ENCODE measurements at places on chromosomes 7 and 10. TPM values are rescaled to one million over a fixed set of nuclear protein-coding genes. Genes with fewer than 3 reads are reported as not detected.
A peak's percentile ranks its signal among the peaks of the same experiment; 100 is the strongest.

DNA sequence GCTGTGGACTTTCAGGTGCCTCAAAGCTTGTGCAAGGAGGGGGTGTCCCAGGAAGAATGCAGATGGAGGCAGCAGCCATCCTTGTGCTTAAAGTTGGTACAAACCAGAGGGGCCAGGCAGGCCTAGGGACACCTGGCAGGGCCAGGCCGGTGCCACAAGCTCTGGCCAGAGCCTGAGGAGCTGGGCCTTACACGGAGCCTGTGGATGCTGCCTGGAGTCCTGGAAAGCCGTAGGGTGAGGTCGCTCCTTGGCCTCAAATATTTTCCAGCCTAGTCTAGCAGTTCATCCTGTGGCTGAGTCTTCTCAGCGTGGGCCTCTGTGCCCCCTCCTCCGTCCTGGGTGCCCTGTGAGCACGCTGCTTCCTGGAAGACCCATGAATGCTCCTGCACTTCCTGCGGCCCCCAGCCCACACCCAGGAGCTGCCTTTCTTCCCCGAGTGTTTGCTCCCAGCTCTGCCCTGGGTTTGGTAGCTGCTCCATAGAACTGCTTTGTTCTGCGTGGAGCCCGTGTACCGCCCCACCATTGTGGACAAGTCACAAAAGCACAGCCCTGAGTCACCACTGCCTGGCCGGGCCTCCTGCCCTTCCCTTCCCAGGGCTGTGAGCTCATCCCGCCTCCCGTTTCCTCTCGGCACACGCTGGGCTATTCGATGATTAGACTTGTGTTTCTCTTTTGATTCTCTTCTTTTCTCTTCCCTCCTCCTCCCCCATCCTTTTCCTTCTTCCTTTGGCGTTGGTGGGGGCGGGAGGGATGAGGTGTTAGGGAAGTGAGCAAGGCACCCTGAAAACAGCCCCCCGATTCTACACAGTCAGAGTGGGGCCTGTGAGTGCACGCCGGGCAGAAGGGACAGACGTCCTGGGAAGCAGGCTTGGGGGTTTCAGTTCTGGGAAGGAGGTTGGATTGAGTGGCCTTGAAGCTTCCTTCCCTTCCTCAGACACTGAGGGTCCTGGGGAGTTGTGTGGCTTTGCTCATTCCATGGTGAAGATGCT is 73.2 kb upstream of the SHH start:
- no peak for DNase-seq
- no peak overlapping the region for H3K4me3 ChIP-seq
- no peaks in the 10 kb centered on the region for H3K36me3 ChIP-seq
- no peaks in the 10 kb centered on the region for H3K27me3 ChIP-seq
- no peak overlapping the region for H3K27ac ChIP-seq

DNA sequence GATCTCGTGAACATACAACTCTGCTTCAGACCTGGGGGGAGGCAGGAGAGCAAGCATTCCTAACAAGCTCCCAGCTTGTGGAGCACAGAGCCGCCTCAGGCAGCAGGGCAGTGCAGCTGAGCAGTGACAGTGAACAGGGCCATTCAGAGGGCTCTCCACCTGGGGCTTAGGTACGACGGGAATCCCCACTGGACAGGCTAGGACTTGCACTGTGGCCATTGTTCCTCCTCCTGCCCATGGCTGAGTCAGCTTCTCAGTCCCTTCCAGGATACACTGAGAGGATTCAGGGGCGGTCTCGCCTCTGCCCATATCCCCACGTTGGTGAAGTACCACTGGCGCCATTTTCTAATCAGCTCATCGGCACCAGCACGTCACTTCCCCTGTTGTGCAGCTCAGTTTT is 71.1 kb downstream of the FIGNL1 start:
- H3K4me3 ChIP-seq: no peak overlapping the region
- no peak for DNase-seq
- H3K4me1 ChIP-seq: peaks cover 14% of the 10 kb centered on the region
- no peaks in the 10 kb centered on the region for H3K27me3 ChIP-seq

The CH25H gene
- total RNA-seq: not detected

DNA sequence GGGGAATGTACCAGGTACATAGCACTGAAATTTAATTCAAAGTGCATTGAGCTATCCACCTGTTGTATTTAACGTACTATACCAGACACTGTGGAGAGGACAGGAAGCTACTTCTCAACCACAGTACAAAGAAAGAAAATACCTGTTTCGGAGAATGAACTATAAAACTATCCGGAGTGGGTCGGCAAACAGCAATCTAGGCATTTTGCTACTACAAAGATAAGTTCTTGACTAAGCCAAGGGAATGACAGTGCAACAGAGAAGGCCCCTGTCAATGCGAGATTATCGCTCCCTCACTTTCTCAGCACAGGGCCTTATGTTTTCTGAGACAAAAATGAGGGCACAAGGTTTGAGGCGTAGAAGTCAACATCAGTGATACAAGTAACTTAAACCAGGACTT is 27.4 kb downstream of the SFMBT2 start:
- H3K27me3 ChIP-seq: no peaks in the 10 kb centered on the region
- no peak overlapping the region for H3K4me3 ChIP-seq
- DNase-seq: no peak
- H3K4me1 ChIP-seq: peaks cover 18% of the 10 kb centered on the region

DNA sequence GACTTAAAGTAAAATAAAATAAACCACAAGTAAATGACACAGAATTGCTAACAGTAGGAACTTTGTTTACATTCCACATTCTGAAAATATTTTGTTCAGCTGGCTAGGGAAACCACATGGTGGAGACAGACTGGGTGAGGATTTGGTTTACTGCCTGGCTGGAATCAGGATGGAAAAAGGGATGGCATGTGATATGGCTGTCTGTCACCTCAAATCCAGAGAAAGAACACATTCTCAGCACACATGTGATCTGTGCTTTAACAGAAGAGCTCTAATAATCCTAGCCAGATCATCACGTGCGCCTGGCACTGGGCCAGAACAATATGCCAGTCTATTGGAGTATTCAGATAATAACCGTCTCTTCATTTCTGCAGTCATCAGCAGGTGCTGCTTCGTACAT is 90.9 kb upstream of the PIP4K2A start:
- H3K4me3 ChIP-seq: no peak overlapping the region
- no peaks in the 10 kb centered on the region for H3K36me3 ChIP-seq
- DNase-seq: no peak
- H3K27me3 ChIP-seq: no peaks in the 10 kb centered on the region

The VSTM4 gene
- 0.38 TPM for total RNA-seq

GRCh38 chr10:85151506-85151905 is 823.1 kb downstream of the CCSER2 start:
- no peaks in the 10 kb centered on the region for H3K27me3 ChIP-seq
- no peak for DNase-seq
- H3K36me3 ChIP-seq: no peaks in the 10 kb centered on the region
- no peaks in the 10 kb centered on the region for H3K4me1 ChIP-seq
- H3K27ac ChIP-seq: no peak overlapping the region

The RAB19 gene
- total RNA-seq: 2.8 TPM

DNA sequence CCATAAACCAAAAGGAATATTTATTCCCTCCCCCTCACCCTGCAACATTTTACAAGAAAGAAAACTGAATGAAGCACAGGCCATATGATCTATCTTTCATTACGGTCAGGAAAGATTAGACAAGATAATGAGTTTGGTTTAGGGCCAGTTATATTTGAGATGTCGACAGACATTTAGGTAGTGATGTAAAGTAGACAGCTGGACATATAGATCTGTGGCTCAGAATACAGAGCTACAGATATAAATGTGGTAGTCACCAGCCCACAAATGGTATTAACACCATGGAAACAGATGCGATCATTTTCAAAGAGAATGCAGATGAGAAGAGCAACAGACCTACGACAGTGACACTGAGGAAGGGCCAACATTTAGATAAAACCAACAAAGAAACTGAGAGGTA is 142.5 kb downstream of the SRPK2 start:
- no peak overlapping the region for H3K4me3 ChIP-seq
- H3K27me3 ChIP-seq: no peaks in the 10 kb centered on the region
- H3K4me1 ChIP-seq: peaks cover 10% of the 10 kb centered on the region

GRCh38 chr10:124160943-124161582 is 67.7 kb upstream of the CHST15 start:
- no peaks in the 10 kb centered on the region for H3K36me3 ChIP-seq
- no peaks in the 10 kb centered on the region for H3K4me1 ChIP-seq
- H3K4me3 ChIP-seq: no peak overlapping the region
- no peak overlapping the region for H3K27ac ChIP-seq
- DNase-seq: no peak
- H3K27me3 ChIP-seq: no peaks in the 10 kb centered on the region

- no peak overlapping the region for H3K4me3 ChIP-seq
- H3K4me1 ChIP-seq: peaks cover 34% of the 10 kb centered on the region
- H3K27ac ChIP-seq: no peak overlapping the region
- DNase-seq: peak; percentile 45
- peaks cover 5% of the 10 kb centered on the region for H3K36me3 ChIP-seq
- no peaks in the 10 kb centered on the region for H3K27me3 ChIP-seq
Observed at GRCh38 chr10:119504651-119505050, 37.9 kb downstream of the RGS10 start.

- no peaks in the 10 kb centered on the region for H3K27me3 ChIP-seq
- H3K4me3 ChIP-seq: no peak overlapping the region
- H3K4me1 ChIP-seq: no peaks in the 10 kb centered on the region
- DNase-seq: no peak
Observed at GRCh38 chr7:81641873-81642272, 128.0 kb downstream of the HGF start.

GRCh38 chr10:62960416-62960815 is 144.2 kb upstream of the EGR2 start:
- no peak overlapping the region for H3K4me3 ChIP-seq
- no peaks in the 10 kb centered on the region for H3K27me3 ChIP-seq
- H3K4me1 ChIP-seq: no peaks in the 10 kb centered on the region
- H3K36me3 ChIP-seq: no peaks in the 10 kb centered on the region
- H3K27ac ChIP-seq: no peak overlapping the region

- H3K27ac ChIP-seq: no peak overlapping the region
- no peaks in the 10 kb centered on the region for H3K4me1 ChIP-seq
- no peak overlapping the region for H3K4me3 ChIP-seq
- no peaks in the 10 kb centered on the region for H3K36me3 ChIP-seq
- no peak for DNase-seq
Observed at GRCh38 chr7:113763226-113763625, 155.6 kb downstream of the PPP1R3A start.

- H3K4me1 ChIP-seq: peaks cover 9% of the 10 kb centered on the region
- no peaks in the 10 kb centered on the region for H3K27me3 ChIP-seq
- no peak for DNase-seq
- no peaks in the 10 kb centered on the region for H3K36me3 ChIP-seq
Observed at GRCh38 chr10:124180044-124180745, 86.8 kb upstream of the CHST15 start.

DNA sequence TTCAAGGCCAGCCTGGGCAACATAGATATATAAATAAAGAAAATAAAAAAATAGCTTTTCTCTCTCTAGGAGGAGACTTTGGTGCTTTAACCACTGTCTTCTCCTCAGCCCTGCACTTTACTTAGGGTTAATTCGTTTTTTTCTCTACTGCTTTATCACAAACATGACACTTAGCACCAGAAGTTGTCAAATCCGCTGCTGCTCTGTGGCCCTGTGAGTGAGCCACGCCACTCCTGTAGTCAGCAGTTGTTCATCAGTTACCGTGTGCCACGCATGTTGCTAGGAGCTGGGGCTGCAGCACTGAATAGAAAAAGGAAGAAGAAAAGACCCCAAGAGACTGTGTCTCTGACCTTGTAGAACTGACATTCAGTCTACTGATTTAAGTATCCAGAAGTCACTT is 232.6 kb downstream of the CELF2 start:
- H3K27ac ChIP-seq: peak overlapping the region; percentile 43
- DNase-seq: no peak
- peaks cover 76% of the 10 kb centered on the region for H3K36me3 ChIP-seq
- peaks cover 50% of the 10 kb centered on the region for H3K4me1 ChIP-seq
- H3K4me3 ChIP-seq: no peak overlapping the region

DNA sequence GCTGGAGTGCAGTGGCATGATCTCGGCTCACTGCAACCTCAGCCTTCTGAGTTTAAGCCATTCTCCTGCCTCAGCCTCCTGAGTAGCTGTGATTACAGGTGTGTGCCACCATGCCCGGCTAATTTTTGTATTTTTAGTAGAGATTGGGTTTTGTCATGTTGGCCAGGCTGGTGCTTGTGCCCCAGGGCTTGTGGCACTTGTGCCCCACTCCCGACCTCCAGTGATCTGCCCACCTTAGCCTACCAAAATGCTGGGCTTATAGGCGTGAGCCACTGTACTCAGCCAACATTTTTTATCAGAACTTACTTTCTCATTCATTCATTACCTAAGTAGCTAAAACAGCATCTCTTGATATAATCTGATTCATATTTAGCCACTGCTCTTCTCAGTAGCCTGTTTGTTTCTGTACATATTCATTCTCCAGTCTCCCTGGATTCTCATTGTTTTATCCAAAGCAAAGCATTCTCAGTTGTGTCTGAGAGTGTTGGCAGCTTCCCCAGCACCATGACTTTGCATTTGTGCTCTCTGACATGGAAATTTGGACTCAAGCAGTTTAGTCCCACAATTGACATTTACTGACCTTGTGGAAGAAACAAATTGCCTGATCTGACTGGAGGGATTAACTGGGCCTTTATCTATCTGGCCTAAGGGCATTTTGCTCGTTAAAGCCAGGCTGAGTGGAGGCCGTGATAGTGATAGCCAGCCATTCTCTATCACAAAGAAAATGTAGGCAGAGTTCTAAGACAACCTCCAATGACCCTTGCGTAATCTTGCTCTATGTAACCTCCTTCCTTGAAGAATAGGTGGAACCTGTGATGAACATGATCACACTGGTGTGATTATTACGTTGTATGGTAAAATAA is 44.9 kb downstream of the AKR1B15 start:
- no peak overlapping the region for H3K4me3 ChIP-seq
- no peaks in the 10 kb centered on the region for H3K27me3 ChIP-seq
- DNase-seq: no peak
- H3K36me3 ChIP-seq: no peaks in the 10 kb centered on the region

The DDC gene
- total RNA-seq: not detected

The FOXL3 gene
- total RNA-seq: not detected

The AKR1C3 gene
- 77.5 TPM for total RNA-seq

The SPDYE5 gene
- not detected for total RNA-seq

Measured in natural killer cell (primary cell).